Stimulated activated naive CD4-positive, alpha-beta T cell treated with Interleukin-2 at 50 U/mL for 16 hours (primary cell): ENCODE measurements at places on chromosomes 16 and 17.

DNA sequence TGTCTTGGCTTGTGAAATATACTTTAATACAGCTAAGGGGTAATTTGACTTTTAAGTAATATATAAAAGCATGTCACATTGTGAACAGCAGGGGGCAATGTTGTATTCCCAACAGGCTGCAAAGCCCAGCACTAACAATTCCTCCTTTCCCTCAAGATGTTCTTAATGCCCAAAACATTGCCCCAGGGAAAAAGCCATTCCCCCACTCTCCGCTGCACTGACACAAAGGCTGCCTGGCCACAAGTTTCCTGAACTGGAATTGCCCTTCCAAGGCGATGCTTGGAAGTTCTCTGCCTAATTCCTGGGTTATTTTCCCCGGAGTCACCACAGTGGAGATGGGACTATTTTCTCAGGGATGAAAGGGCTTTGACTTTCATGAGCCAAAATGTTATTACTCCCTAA is 27.2 kb downstream of the CLEC16A start:
- DNase-seq = no peak

DNA sequence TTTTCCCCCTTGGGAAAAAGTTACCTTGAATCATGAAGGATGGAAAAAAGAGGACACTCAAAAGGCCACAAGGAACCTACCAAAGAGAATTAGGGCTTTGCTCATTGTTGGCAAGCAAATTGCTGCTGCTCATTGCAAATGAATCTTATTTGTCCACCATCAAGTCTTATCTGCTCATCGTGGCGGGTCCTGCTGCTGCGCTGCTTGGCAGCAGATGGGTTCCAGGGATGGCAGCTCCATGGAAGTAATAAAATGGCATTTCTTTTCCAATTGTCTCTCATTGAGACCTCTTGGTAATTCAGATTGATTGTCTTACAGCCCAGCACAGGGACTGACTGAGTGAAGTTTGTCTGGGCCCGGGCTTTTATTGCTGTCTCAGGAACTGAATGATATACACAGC is 118.7 kb downstream of the MRM1 start:
- DNase-seq = no peak

DNA sequence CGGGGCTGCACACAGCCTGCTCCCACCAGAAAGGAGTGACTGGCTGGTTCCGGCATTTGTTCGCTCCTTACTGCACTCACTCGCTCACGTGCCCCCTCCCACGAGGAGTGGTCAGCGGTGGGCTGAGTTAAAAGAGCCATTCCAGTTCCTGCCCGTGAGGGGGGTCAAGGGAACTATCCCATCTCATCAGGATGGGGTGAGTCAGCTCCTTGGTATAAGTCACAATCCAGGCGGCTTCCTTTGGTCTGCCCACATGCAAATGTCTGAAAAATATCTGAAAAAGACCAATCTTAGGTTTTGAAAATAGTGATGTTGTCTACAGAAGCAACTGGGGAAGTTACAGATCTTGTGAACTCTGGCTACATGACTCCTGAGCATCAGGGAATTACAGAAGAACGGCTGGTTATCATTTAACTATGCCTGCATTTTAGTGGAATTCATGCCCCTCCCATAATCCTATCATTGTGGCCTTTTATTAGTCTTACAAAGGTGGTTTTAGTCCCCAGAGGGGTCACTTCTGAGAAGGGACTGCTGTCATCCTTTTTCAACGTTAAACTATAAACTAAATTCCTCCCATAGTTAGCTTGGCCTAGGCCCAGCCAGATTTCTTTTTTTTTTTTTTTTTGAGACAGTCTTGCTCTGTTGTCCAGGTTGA is 9.8 kb upstream of the TNFSF12 start:
- no peak for DNase-seq

DNA sequence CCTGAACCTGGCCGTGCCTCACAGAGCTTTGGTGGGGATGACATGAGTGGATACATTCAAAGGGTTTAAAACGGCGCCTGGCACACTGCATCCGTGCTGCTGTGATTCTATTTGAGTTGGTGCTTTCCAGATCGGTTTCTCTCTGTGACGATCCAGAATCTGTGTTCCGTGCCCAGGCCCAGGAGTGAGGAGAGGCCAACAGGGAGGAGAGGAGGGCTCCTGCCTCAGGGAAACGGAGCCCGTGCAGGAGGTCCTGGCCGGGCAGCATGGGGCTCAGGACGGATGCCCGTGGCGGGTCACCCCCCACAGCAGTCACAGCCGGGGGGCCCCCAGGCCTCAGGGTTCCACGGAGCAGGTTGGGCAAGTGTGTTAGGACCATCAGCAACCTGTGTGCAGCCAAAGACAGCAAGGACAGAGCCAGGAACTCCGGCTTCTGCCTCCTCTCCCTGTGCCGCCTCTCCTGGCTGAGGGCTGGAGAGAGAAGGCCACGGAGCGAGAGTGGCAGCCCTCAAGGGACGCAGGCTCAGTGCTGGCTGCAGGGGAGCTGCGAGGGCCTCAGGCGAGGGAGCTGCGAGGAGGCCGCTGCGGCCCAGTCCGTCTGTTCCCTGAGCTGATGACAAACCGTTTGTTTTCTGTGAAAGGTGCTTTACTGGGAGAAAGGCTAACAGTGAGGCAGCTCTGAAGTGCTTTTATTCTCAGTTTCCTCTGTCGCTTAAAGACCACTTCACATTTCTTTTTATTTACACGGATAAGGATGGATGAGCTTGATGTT is 99.3 kb downstream of the METRNL start:
- DNase-seq = no peak

DNA sequence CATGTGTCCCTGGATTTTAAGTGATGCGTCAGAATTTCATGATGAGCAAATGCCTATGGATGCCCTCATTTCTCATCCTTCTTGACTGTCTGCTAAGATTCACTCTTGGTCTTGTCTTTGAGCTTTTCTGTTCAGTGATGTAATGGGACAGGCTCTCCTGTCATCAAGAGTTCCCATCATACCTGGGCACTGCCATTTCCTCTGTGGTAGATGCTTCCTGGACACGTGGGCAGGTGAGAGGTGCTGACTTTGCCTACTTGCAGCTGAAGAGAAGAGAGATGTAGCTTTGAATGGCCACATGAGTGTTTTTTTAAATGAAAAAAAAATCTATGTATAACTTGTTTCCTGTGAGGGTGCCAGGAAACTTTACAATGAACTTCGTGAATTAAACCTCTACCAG is 557.7 kb downstream of the MAF start:
- peak; percentile 41 for DNase-seq

DNA sequence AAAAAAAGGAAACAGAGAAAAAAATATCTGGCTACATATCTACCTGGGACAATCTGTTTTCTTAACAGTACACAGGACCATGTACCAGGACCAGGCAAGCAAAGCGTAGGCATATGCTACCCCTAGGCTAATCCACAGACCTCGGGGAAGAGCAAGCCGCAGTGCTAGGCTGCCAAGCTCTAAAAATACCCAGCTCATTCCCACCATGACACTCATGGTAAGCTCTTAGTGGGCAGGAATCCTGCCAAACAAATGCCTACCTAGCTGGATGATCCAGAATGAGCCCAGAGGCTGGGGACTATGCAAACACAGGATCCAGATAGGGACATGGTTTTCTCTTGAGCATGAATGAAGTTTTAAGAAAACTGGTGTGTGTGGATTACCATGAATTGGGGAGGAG is 95.6 kb downstream of the GRIN2A start:
- no peak for DNase-seq

DNA sequence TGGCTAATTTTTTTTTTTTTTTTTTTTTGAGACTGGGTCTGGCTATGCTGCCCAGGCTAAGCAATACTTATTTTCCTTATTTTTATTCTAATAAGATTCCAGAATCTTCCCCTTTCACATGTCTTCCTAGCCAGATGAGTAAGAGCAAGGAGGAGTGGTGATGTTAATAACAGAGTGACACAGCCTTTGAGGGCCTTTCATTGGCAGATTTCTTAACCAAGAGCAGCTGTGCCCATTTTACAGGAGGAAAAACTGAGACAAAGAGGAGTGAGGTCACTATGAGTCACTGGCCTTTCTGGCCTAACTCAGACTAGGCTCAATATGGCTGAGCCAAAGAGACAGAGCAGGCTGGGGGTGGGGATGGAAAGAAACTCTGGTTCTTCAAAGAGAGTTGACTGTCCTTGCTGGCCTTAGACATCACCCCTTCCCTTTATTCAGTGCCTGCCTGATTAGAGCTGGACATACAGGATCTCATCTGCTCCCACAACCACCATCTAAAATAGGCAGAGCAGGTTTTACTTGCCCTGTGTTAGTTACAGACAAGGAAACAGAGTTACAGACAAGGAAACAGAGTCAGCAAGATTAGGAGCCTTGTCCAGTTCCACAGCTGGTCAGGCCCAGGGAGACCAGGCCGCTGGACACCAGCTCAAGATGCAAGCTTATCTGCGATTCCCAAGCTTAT is 50.0 kb upstream of the TOB1 start:
- DNase-seq = no peak

DNA sequence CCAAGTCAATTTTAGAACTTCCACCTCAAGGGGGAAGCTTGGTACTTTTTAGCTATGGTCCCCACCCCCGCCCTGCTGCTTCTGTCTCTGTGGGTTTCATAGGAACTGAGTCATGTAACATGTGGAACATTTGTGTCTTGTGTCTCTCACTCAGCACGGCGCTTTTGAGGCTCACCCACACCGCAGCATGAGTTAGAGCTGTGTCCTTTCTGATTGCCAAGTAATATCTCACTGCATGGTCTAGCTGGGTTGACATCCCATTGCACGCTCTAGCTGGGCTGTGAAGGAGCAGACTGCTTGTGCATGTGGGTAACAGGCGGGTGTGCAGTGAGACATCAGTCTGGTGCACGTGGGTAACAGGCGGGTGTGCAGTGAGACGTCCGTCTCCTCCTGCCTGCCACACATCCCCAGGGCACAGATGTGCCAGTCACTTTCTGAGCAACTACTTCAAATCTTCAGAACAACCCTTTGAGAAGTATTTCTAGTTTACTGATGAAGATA is 26.4 kb upstream of the SLC7A5 start:
- peak; percentile 90 for DNase-seq

DNA sequence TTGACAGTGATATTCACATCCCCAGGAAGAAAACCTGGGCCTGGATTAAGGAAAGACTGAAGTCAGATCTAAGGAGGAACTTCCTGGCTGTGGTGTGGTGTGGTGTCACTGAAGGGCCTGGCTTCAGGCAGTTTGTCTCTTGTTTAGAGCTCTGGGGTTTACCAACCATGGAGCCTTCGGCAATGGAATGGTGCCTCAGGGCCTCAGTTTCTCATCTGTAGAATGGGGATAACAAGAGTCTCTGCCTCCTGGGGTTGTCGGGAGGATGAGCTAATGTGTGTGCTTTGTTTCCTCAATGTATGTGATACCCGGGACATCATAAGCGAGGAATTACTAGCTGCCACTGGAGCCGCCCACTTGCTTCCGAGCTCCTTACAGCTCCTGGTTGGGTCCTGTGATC is 12.7 kb downstream of the WNT3 start:
- no peak for DNase-seq

DNA sequence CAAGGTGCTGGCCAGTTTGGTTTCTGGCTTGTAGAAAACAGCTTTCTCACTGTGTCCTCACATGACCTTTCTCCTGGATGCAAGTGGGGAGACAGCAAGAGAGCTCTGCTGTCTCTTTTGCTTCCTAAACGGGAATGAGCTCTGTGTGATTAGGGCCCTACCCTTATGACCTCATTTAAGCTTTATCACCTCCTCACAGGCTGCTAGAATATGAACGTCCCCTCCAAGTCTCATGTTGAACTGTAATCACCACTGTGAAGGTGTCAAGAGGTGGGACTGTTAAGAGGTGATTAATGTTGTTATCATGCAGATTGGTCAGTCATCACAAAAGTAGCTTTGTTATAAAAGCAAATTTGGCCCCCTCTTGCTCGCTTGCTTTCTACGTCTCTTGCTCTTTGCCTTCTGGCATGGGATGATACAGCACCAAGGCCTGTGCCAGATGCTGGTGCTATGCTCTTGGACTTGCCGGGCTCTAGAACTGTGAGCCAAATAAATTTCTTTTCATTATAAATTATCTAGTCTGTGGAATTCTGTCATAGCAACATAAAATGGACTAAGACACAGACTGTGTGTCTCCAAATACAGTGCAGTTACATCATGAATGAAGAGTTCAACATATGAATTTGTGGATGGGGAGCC is 14.8 kb upstream of the POLR3E start:
- DNase-seq = no peak

- DNase-seq = no peak
Observed at GRCh38 chr16:10130538-10130937, 51.7 kb downstream of the GRIN2A start.

DNA sequence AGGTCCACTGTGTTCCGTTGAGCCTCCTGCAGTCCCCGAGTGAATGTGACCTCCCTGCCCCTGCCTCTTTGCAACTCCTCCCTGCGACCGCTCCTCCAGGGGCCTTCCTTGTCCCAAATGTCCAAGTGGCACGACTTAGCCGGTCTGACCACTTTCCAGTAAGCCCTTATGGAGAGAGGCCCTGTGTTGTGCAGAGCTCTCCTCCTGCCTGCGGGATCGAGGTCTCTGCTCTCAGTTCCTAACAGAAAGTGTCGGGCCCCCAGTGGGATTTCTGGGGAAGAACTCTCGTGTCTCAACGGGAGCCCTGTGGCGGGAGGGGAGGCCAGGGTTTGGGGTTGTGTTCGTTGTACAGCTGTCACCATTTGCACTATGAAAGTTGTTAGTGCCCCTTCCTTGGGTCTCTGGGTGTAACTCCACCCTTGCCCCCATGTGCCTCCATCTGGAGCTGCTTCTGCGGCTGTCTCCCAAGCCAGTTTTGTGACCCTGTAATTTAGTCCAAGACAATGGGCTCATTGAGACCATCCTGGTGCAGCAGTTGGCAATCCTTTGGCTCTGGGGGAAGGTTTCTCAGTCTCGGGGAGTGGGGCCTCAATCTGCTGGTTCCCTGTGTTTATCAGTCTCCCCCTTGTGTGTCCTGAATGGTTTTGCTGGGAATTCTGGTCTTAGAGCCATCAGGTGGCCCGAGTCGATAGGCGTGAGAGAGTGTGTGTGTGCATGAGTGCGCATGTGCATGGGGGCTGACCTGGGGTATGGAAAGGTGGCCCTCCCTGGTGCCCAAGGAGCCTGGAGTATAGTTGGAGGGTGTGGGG is 234.5 kb downstream of the SEC14L1 start:
- DNase-seq = no peak

GRCh38 chr16:72427051-72427782 is 255.3 kb upstream of the PMFBP1 start:
- no peak for DNase-seq

GRCh38 chr17:39972271-39972670 is 8.3 kb upstream of the PSMD3 start:
- DNase-seq = no peak

DNA sequence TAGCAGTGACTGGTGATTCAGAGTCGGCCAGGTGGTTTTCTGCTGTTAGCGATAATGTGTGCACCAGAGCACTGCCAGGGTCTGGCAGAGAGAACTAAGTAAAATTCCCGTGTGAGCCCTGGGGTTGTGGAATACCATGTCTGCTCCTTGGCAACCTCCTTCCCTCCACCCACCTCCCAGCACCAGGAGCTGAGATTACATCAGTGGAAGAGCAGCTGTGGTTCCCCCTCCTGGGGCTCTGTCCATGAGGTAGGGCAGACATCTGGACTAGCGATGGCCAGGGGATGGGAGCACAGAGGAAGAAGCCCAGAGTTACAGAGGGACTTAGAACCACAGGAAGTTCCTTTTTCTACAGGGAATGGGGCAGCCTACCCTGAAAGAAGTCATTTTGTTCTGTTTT is 15.8 kb downstream of the CLEC10A start:
- DNase-seq = no peak

- DNase-seq = no peak
Observed at GRCh38 chr17:38449364-38449763, 21.1 kb downstream of the ARHGAP23 start.

GRCh38 chr17:1029196-1029921 is 32.4 kb downstream of the TIMM22 start:
- no peak for DNase-seq
